ENCODE measurements at places on chromosomes 13 and 19. TPM values are rescaled to one million over a fixed set of nuclear protein-coding genes. Genes with fewer than 3 reads are reported as not detected.

DNA sequence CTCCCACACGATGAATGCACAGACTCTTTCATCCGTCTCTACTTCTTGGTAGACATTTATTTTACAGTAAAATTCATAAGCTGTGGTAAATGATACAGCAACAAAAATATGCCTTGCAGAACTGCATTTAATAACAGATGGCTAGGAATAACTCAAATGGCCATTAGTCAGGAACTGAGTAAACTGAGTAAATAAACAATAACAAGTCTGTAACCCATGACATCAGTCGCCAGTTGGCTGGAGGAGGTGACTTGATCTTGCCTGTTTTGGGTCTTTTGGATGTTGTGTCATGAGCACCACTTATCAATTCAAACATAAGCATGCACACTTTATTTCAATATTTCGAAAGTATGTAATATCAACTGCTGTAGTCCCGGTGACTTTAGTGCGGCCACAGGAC lies 632.6 kb upstream of the ARGLU1 start:
- DNase-seq: no peak

DNA sequence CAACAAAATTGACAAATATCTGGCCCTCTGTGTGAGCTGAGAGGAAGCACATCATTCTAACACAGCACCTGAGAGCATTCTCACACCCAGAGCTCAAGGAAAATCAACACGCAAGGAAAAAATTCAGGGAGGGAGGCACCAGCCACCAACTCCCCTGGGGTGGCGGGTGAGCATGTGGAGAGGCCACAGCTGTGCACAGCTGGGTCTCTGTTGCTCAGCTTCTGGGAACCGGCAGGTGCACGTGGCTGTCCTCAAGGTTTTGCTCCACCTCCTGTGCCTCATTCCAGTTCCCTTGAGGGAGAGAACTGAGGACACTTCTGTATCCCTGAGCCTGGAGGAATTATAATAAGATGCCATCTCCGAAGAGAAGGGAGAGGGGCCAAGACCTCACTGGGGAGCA lies 134.0 kb downstream of the USP12 start:
- DNase-seq: no peak

The OR7D4 gene
- total RNA-seq: not detected

The KL gene
- total RNA-seq: under 0.01 TPM

The KLK2 gene
- not detected for total RNA-seq

DNA sequence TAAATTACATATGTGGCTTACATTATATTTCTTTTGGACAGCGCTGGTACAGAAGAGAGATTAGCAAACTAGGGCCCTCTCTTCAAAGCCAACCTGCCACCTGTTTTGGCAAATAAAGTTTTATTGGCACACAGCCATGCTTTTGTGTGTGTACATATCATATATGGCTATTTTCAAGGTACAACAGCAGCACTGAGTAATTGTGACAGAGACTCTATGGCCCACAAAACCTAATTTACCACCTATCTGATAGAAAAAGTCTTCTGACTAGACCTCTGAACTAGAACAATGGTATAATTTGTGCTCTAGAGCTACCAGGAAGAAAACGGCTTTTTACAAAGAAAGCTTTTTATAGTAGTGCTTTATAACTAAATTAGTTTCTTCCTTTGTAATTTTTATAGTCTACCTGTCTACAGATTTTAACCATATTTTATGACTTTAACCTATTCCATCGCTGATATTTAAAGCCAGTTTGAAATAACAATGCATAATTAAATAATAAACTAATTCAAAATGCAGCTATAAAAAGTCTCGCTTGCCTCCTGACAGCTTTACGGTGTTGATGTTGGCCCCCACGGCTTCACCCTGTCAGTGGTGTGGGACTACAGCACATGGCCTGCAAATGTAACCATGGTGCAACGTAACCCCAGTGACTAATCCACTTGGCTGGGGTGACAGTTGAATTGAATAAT lies 17.7 kb upstream of the DPY19L3 start:
- peak; percentile 69 for DNase-seq

- peak; percentile 37 for DNase-seq
Measured at GRCh38 chr13:30256713-30257467, 50.5 kb downstream of the KATNAL1 start.

GRCh38 chr13:114122591-114123211 lies 9.7 kb downstream of the RASA3 start:
- DNase-seq: no peak

DNA sequence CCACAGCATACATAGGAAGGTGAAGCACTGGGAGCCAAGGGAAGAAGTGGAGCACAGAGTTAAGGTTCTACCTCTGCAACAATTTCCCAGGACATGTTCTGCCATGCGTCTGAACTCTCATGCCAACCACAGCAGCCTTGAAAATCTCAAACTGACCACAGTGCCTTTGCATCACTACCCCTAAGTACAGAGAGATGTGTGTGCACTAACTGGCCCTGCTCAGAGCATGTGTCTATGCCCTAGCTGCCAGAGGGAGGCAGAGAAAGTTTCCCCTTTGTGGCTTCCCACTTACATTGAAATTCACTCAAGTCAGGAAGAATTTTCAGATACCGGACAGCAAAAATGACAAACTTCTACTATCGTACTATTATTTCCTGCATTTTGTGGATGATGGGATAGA lies 26.8 kb upstream of the WDFY2 start:
- no peak for DNase-seq

The KASH5 gene
- total RNA-seq: not detected

DNA sequence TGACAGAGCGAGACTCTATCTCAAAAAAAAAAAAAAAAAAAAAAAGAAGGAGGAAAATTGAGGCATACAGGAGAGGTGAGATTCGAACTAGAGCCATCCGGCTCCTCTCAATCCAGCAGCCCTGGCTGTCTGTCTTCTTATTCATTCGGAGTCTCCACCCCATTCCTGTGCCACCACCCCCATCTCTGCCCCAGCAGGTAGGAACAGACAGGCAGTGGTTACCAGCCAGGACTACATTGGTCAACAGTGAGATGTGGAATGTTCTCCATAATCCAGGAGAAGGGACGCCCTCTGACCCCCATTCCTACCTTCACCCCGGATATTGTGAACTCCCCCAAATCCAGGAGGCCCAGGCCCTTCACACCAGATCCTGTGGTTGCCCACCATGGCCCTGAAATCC lies 6.6 kb upstream of the S1PR2 start:
- DNase-seq: no peak

- no peak for DNase-seq
Measured at GRCh38 chr19:3162418-3163229, 15.9 kb upstream of the S1PR4 start.

DNA sequence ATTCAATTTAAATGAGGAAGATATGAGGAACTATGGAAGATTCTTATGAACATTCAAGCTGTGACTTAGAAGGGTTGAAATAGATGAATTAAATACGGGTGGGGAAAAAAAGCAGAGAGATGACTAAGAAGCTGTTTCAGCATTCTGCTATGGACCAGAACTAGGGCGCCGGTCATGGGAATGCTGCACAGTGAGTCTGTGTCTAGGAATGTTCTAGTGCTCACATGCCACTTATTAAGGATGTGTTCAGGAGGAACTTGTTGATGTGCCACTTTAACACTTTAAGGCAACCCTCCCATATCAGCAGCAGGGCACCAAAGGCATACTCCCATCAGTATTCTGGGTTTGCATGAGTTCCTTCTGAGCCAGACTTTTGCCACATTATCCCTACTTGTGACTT lies 152.1 kb downstream of the POSTN start:
- DNase-seq: peak; percentile 98

- DNase-seq: no peak
Measured at GRCh38 chr13:53074114-53074513, 45.5 kb downstream of the OLFM4 start.

The RAB3A gene
- 2.0 TPM for total RNA-seq

- no peak for DNase-seq
Measured at GRCh38 chr19:10706990-10707389, 5.8 kb downstream of the QTRT1 start.

DNA sequence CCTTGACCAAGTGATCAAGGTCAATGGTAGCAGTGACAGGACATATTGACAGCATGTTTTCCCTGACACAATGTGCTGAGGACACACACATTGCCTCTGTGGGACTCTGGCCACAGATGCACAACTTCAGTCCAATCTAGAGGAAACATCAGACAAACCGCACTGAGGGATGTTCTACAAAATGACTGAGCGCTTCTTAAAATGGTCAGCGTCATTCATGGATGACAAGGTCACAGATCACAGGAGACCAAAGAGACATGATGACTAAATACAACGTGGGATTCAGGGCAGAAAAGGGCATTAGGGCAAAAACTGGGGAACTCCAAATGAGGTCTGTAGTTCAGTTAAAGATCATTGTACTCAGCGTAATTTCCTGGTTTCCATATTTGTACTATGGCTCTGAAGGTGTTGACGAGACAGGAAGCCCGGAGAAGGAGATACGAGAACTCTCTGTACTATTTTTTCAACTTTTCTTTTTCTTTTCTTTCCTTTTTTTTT lies 20.6 kb downstream of the PBX4 start:
- no peak for DNase-seq

The ZNF528 gene
- 21.3 TPM for total RNA-seq

DNA sequence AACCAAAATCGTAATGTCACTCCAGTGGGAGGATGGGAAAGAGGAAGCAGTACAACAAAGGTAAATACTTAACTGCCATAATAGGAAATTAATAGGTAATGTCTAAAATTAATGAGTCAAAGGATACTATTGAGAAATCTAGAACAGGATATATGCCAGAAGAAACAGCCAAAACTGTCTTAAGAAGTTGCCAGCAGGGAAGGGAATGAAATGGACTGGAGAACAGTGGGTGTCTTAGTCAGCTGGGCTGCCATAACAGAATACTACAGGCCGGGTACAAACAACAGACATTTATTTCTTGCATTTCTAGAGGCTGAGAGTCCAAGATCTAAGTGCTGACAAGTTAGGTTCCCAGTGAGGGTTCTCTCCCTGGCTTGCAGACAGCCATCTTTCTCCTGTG lies 40.3 kb upstream of the IPO5 start:
- DNase-seq: no peak

- peak; percentile 31 for DNase-seq
Measured at GRCh38 chr19:3613818-3614661, 7.4 kb upstream of the TBXA2R start.

The LYPD3 gene
- 0.50 TPM for total RNA-seq

DNA sequence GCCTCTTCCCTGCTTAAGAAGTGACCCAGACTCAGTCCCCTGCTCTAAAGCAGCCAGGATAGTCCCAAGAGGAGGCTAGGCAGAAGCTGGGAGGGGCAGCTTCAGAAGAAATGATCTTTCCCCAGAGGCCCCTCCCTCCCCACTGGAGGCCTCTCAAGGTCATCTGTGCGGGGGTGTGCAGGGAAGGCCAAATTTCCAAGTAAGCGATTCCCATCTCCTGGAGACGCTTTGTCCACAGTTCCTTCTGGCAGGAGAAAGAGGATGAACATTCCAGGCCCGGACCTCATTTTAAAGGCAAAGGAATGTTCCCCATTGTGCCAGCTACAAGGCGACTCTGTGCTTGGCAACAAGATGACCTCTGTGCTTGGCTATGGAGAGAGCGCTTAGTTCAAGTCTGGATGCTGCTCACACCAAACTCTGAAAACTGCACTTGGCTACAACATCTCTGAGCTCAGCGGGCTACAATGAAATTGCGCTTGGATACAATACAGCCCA lies 23.5 kb downstream of the COL5A3 start:
- peak; percentile 56 for DNase-seq

DNA sequence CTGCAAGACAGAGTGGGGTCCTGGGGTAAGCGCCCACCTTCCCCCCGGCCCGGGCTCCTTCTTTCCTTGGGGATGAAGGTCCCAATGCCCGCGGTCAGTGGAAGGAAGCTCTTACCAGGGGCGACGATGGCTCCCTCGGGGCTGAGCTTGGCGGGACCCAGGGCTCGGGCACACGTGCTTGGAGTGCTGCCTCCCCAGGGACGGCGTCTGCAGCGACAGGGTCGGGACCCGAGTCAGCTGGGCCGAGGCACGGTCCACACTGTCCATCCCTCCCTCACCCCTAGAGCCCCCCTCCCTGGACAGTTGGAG lies 3.5 kb downstream of the JSRP1 start:
- DNase-seq: no peak

The RRAS gene
- total RNA-seq: 34.2 TPM

The C19orf12 gene
- total RNA-seq: 23.1 TPM

DNA sequence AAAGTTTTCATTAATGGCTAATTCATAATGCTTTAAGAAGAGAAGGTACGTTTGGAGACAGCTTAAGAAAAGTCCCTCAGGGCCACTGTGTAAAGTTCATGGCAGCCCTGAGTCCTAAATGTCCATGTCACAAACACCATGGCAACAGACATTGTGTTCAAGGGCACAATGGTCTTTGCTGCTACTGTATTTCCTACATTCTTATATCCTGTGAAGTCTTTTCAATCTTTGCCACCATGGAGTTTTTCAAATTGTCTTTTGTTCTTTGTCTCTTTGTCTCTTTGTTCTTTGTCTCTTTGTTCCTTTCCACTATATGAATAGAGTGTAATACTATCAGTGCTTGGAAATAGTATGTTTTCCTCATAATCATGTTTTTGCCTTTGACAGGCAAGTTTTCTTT lies 178.8 kb downstream of the VWA8 start:
- DNase-seq: no peak

The ZNF579 gene
- total RNA-seq: 5.4 TPM

- peak; percentile 26 for DNase-seq
Measured at GRCh38 chr13:52599848-52600603, 42.2 kb upstream of the HNRNPA1L2 start.

- peak; percentile 92 for DNase-seq
Measured at GRCh38 chr19:44603201-44603945, 10.0 kb upstream of the IGSF23 start.

DNA sequence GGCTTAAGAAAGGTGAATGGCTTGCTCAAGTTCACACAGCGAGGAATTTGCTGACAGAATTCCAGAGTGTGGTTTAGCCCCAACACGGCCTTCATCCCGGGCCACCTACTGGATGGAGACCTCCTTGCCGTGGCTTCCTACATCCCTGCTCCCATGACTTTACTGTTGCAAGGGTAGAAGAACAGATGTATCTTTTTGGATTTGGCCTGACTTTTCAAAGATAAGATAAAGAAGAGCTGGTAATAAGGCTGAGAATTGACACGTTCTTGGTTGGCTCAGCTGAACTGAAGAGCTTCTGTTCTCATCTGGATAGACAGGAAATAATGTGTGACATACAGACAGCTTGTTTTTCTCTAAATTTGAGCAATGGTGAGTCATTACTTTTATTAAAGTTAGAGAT lies 113.1 kb downstream of the KLF5 start:
- DNase-seq: peak; percentile 19

The ZNF835 gene
- 3.6 TPM for total RNA-seq

- no peak for DNase-seq
Measured at GRCh38 chr19:1446713-1447481, 3.0 kb upstream of the APC2 start.
